ENCODE measurements at places on chromosomes 4 and X.

GRCh38 chrX:45788315-45788714 lies 587.6 kb upstream of the DIPK2B start:
- no peak for DNase-seq

- DNase-seq: no peak
Observed at GRCh38 chr4:73864365-73864764, 4.8 kb upstream of the CXCL1 start.

- no peak for DNase-seq
Observed at GRCh38 chr4:72208421-72209075, 176.7 kb downstream of the NPFFR2 start.

- no peak for DNase-seq
Observed at GRCh38 chr4:53840643-53841042, 223.8 kb downstream of the CHIC2 start.

GRCh38 chr4:168656946-168657473 lies 160.2 kb downstream of the PALLD start:
- DNase-seq: no peak

GRCh38 chrX:106177106-106177981 lies 9.2 kb downstream of the PWWP3B start:
- DNase-seq: no peak

GRCh38 chr4:10715696-10716095 lies 31.1 kb upstream of the CLNK start:
- no peak for DNase-seq

DNA sequence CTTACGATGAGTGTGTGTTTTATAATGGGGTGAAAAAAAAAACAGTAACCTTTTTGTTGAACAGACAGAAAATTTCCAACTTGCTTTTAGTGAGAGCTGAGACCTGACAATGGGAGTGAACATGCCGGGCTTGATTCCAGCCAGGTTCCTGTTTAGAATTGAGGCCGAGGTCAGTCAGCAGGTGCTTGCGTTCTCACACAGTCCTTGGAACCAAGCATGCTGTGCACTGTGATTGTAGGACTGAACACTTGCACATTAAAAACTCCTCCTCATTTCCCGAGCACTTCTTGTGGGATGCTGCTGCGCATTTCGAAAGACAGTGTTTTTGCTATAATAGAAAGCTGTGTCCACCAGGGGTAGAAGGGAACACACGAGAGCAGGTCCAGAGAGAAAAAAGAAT lies 51.8 kb downstream of the TMEM131L start:
- no peak for DNase-seq

DNA sequence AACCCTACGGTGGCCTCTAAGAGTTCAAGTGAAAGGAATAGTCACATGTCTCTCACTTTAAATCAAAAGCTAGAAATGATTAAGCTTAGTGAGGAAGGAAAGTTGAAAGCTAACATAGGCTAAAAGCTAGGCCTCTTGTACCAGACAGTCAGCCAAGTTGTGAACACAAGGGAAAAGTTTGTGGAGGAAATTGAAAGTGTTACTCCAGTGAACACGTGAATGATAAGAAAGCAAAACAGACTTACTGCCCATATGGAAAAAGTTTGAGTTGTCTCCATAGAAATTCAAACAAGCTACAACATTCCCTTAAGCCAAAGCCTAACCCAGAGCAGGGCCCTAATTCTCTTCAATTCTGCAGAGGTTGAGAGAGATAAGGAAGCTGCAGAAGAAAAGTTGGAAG lies 51.5 kb upstream of the RAB9B start:
- no peak for DNase-seq

- DNase-seq: no peak
Observed at GRCh38 chrX:10589098-10589497, 31.3 kb downstream of the MID1 start.

Measured in activated CD8-positive, alpha-beta memory T cell treated with anti-CD3 and anti-CD28 coated beads, Interleukin-2, amount 50 U/mL, for 4 hours (primary cell).